ENCODE measurements at places on chromosomes 4 and X.

DNA sequence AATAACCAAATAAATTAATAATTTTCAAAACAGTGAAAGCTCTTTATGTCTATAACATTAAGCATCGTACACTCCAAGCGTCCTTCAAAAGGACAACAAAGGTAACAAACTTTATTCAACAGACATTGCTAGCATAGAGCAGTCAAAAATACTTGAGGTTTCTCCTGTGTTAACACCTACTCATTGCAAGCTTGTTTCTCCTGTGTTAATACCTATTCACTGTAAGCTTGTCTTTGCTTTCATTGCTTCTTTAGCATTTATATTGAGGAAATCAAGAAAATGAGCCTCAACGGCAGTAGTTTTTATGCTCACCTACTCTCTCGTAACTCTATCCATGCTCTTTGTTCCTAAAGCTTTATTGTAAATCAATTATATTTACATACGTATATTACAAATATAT, 3.5 kb downstream of the SPOCK3 start:
- no peak for DNase-seq

DNA sequence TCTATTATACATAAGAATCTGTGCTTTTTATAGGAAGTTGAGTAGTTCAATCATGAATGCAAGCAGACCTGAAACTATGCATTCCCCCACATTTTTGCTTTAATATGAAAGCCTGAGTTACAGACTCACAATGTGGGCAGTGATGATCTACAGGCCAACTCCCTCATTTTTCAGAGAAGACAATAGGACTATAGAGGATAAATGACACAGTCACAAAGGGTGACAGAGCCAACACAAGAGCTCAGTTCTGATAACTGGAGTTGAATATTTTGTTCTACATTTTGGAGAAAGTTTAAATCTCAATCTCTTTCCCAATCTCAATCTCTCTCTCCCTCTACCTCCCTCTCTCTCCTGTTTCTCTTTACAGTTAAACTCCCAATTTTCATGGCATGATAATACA, 27.0 kb downstream of the MBNL3 start:
- DNase-seq = no peak

- DNase-seq = no peak
These were observed 40.8 kb upstream of the IL9R start for GRCh38 chrX:155956649-155957048.

DNA sequence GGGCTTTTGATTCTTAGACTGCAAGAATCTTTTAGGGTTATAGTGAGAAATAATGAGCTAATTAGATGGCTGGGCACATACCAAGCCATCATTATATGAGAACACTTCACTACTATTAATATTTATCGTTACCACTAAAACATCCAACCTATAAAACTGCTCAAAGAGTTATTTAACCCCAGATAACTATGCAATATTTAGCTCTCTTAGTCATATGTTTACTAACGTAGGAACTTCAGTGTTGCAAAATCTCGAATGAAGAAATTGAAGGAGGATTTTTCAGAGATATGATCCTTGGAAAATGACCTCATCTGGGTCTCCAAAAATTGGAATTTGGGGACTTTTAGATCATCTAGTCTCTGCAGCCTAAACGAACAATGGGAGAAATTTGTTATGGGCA, 265.0 kb upstream of the RPS6KA3 start:
- DNase-seq = no peak

- peak; percentile 47 for DNase-seq
These were observed 549 bp downstream of the CPEB2 start for GRCh38 chr4:15002659-15003400.

- DNase-seq = no peak
These were observed 37.2 kb downstream of the BTC start for GRCh38 chr4:74757136-74757535.

GRCh38 chr4:8305851-8306471, 36.4 kb downstream of the HTRA3 start:
- DNase-seq = no peak

GRCh38 chrX:153775293-153776119, 5.3 kb upstream of the SRPK3 start:
- no peak for DNase-seq

GRCh38 chr4:144589512-144589911, 56.4 kb upstream of the HHIP start:
- DNase-seq = no peak

DNA sequence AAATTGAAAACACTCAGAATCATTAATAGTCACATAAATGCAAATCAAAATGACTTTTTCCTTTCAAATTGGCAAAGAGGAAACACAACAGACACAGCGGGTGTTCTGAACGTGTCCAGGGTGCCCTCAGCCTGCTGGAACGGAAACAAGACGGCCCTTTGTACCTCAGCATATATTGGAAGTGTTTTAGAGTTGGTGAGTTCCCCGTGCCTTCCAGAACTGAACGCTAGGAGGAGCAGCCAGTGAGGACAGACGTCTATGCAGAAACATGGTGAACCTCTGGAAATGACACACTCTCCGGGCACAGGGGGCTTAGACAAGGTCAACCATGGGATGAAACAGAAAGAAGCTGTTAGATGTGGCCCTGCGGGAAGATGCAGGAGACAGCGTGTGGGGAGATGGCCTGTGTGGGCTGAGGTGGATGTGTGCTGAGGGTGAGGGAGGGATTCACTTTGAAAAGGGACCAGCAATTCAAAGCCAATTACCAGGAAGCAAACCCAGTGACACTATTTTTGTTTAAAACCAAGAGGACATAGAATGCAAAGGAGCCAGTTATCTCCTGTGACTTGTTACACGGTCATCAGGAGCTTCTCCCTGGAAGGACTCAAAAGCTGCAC, 40.4 kb downstream of the RNF212 start:
- DNase-seq = no peak

DNA sequence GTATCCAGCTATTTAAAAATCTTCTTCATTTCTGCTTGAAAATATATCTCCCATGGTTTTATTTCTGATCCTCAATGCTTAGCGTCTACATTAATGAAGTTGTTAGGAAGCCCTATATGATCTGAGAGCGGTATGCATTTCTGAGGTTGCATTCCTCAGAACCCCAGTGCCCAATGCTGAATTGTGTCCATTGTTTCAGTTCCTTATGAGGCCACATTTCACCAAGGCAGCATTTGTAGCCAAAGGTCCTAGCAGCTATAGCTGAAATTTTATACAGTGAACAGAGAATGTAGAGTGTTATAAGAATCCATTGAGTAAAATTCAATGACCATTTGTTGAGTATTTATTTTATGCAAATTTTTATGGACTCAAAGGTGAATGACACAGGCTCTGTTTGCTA, 209.5 kb downstream of the PCDH7 start:
- DNase-seq = no peak

DNA sequence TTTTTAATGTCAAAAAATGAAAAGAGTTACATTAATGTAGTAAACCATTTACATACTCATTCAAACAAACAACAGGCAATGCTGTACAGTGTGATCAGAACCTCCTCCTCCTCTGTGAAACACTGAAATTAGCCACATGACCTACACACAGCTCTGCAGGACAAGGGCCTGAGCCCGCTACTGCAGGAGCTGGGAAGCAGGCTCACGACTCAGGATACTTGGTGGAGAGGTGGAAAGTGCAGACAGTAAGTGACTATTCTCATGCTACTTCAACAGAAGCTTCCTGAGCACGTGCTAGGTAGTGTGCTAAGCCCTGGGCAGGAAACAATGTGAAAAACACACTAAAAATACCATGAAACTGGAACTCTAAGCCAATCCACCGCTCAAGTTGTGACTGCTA, 56.8 kb downstream of the TAPT1 start:
- no peak for DNase-seq

GRCh38 chr4:105474099-105474518, 247 bp upstream of the PPA2 start:
- no peak for DNase-seq

DNA sequence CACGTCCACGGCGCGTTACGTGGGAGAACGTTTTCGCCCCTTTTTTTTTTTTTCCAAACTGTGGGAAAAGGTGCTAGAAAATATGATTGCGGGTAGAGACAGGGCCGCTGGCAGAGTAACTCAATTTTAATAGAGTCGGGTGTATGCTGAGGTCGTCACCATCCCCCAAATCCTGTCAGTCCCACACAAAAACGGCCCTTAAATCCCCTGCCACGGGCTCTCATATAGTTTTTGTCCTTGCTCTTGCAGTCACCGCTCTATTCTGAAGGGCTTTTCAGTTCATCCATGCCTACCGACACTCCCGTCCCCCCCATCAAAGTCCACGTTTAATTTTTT, 796 bp upstream of the MED14 start:
- no peak for DNase-seq

DNA sequence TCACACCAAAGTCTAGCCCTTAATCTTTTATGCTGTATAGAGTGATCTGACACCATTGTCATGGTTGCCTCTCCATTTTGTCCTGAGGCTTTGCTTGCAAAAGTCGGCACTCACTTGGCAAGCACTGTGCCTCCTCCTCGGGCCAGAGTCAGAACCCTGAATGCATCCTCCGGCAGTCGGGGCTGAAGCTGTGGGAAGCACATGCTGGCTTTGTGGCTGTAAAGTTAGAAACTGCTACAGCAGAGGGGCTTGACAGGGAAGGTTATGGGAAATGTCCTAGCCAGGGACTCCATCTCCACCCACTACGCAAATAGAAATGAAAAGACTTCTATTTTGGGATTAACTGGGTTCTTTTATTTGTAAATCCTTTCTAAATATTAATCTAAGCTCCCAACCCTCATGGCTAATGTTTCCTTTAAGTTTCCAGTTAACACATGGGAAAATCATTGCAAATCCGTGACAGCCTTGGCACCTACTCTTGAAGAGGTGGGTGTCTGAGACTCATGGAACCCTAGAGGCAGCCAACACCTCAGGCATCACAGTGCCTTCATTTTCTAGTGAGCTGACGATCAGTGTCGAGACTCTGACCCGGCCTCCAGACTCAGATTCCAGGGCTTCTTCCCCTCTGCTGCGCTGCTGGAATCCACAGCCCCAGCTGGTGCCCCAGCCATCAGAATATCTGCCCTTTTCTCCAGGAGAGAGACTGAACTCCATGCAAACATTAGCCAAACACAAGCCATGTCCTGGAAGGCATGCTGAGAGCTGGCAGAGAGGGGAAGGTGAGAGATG, 7.9 kb upstream of the CLDN24 start:
- DNase-seq = no peak

GRCh38 chr4:84672177-84672576, 89.2 kb downstream of the CDS1 start:
- no peak for DNase-seq

- DNase-seq = no peak
These were observed 502.9 kb upstream of the PCDH10 start for GRCh38 chr4:132646186-132646585.

GRCh38 chr4:189304167-189304566, 636.5 kb upstream of the FRG1 start:
- DNase-seq = no peak

- no peak for DNase-seq
These were observed 1.1 kb downstream of the ABLIM2 start for GRCh38 chr4:8157496-8157895.
